Hepatic stellate cell (primary cell): ENCODE measurements at places on chromosomes 1 and 21.
A peak's percentile ranks its signal among the peaks of the same experiment; 100 is the strongest.

- no peak for DNase-seq
Measured at GRCh38 chr1:13956393-13956792, 256.4 kb downstream of the PRDM2 start.

GRCh38 chr21:40636026-40636425, 210.9 kb downstream of the DSCAM start:
- no peak for DNase-seq

GRCh38 chr1:221994939-221995338, 253.1 kb upstream of the DUSP10 start:
- DNase-seq, result peak; percentile 29

DNA sequence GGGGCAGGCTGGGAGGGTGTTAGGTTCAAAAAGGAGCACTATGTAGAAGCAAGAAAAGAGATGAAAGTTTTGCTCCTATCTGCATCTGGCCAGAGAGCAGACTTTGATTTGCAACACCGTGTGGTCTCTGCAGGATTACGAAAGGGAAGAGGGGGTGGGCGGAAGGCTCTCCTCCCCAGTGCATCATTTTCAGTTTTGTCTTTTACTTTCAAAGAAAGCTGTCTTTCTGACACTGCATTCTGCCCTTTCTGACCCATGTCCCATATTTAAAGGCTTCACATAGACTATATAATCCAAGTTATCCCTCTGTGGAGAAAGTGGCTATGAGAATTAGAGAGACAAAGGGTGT, 126.5 kb downstream of the RHOU start:
- DNase-seq, result no peak

GRCh38 chr1:2948001-2948750, 73.1 kb upstream of the ACTRT2 start:
- DNase-seq, result no peak

- DNase-seq, result no peak
Measured at GRCh38 chr1:178461104-178461503, 35.7 kb downstream of the CLEC20A start.

GRCh38 chr1:210377731-210378333, 49.1 kb downstream of the HHAT start:
- DNase-seq, result no peak

- peak; percentile 59 for DNase-seq
Measured at GRCh38 chr1:183416850-183417771, 1.1 kb downstream of the NMNAT2 start.

GRCh38 chr1:247241691-247242090, 14.2 kb upstream of the VN1R5 start:
- no peak for DNase-seq

- DNase-seq, result no peak
Measured at GRCh38 chr1:63318201-63318979, 4.0 kb upstream of the FOXD3 start.

DNA sequence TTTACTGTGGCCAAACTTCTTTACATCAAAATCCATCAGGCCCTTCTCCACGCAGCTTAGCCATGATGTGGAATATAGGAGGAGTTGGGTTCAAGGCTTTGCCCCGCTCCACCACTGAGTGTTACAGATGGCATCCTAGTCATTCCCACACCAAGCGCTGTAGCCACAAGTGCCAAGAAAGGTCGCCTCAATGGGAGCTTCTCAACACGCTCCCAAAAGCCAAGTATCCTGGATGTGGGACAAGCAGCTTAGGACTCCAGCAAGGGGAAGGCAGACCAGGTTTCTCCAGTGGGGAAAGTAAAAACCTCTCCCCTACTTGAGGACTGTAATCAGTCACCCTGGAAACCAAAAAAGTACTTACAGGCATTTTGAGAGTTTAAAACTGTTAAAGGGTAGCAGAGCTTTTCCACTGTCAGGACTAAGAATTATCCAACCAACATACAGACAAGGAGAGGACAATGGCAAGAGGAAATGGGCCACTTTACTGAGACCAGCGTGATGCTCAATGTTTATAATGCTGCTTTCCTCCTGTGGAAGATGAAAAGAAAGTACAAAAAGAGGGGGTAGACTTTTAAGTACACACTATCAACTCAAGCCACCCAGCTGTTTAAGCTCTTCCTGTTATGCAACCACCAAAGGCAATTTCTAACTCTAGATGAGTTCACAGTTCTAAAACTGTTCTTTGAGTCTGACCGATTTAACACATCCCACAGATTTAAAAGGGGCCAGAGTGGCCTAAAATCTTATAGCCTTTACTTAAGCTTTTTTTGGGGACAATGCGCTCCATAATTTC, 120.7 kb upstream of the KRTAP19-8 start:
- DNase-seq, result no peak

GRCh38 chr1:21319447-21320407, 29.5 kb upstream of the ECE1 start:
- no peak for DNase-seq

- DNase-seq, result no peak
Measured at GRCh38 chr1:118589238-118589846, 398.8 kb downstream of the TBX15 start.

- DNase-seq, result no peak
Measured at GRCh38 chr1:4149831-4150230, 249.8 kb upstream of the C1orf174 start.

GRCh38 chr1:112817555-112818373, 102.6 kb upstream of the PPM1J start:
- no peak for DNase-seq

DNA sequence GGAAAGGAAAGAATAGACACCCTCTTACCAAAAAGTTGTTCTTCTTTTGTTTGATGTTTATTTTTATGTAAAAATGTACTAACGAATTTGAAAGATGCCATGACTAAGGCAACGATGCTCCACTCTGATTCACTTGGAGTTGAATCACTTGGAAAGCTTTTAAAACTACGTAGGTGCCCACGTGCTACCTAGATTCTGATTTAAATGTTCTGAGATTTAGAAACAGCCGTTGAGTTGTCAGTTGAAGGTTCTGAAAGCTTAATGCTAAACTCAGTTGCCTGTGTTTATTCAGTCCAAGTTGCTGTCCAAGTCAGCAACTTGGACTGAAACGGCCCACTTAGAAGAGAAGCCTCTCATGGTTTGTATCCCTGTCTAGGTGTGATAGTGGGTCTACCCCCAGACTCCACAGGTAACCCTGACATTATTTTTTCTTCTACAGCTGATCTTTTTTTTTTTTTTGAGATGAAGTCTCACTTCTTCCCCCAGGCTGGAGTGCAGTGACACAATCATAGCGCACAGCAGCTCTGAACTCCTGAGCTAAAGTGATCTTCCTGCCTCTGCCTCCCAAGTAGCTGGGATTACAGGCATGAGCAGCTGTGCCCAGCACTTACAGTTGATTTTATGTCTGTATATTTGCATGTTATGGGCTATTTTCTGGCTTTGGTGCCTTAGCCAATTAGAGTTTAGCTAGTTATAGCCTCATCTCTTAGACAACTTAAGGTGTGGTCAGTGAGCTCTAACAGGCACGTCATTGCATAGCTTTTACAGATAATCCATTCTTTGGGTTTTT, 1.4 kb upstream of the VAMP4 start:
- DNase-seq, result no peak

GRCh38 chr1:43359696-43360095, 915 bp downstream of the CDC20 start:
- DNase-seq, result no peak

DNA sequence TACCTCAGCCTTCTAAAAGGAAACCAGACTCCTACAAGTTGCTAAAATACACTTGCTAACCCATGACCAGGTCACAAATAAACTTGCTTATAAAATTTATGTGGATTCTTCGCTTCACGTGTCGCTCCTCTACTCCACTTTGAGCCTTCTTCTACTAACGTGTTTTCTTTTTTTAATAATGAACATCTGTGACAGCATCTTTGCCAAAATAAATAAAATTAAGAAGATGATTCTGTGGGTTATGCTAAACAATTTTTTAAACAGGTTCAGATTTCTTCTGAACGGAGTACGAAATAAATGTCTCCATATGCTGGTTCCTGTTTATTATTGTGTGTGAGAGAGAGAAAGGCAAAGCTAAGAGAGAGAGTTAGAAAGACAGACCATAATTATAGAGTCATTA, 735.8 kb downstream of the LTN1 start:
- no peak for DNase-seq

GRCh38 chr1:23543707-23544443, 12.8 kb upstream of the E2F2 start:
- no peak for DNase-seq

DNA sequence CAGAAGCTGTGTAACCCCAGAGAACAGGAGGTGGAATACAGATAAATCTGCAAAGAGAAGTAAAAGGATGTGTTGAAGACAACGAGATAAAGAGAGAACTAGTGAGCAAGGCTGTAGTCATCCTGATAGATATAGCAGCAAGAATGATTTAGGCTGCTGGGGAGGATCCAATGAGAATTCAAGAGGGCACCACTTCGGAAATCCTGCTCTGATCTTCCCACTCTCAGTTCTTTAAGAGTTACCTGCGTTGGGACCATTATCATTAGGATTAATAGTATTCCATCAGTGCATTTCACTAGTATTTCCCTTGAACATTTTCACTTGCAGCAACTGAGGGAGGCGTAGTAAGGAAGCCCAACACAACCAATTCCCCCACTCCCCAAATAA, at the start of gene BRINP3:
Gene BRINP3 (minus strand): TSS at position 103 of the 387 bp plus-strand sequence.
- no peak for DNase-seq

DNA sequence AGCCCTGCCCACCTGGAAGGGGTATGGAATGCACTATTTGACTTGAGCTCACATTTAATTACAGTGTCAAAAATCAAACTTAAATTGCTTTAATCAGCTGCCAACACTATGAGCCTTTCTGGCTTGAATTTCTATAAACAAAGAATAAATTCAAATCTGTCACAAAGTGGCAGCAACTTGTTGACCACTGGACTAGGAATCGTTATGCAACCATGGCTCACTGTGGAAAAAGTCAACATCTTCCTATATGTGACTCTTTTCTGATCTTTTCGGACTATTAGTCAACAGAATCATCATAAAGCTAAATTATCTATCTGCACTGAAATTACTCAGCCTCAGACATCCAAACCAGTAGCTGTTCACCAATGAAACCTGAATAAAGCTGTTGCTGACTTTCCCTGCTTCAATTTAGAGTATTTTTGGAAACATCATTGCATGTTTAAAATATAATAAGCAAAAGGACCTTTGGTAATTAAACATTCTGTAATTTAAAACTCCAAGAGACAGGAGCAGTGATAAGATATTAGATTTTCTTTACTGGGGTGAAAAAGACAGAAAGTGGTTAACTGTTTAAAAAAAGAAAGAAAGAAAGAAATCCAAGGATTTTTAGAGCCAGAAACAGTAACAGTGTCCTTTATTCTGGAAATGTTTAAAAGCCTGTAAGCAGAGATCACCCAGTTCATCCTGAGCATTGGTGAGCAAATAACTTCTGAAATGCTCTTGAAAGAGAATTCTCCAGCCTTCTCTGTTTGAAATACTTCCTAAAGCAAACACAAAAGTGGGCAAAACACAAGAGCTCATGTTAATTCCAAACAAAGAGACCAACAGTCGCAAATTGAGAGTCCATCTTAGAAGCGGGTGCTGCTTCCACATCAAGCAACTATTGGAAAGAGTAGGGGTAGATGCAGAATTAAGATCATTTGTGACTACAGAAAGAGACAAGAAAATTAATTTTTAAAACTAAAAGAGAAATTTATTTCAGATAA, 26.2 kb upstream of the ERG start:
- DNase-seq, result no peak

GRCh38 chr1:30969903-30970302, 61.3 kb upstream of the SDC3 start:
- DNase-seq, result no peak

GRCh38 chr1:245156736-245157505, 2.1 kb downstream of the KIF26B start:
- peak; percentile 45 for DNase-seq

DNA sequence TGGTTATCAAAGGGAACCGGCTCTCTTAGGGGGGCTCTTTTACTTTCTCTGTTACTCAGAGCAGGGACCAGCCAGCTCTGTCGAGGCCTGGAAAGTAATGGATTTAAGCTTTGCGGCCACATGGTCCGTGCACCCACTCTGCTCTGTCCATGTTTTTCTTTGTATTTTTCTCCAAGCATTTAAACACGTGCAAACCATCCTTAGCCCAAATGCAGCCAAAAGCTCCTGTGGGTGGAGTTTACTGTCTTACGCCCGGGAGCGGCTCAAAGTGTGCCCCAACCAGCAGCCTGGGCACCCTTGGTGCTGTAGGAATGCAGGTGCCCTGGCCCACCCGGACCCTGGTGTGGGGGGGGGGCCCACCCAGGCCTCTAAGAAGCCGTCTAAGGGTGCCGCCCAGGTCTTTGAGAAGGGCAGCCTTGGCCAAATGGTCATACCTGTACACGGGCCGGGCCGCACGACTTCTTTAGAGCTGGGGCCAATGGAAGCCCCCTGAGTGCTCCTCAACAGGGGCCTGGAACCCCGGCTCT, 29.2 kb upstream of the POFUT2 start:
- DNase-seq, result no peak

DNA sequence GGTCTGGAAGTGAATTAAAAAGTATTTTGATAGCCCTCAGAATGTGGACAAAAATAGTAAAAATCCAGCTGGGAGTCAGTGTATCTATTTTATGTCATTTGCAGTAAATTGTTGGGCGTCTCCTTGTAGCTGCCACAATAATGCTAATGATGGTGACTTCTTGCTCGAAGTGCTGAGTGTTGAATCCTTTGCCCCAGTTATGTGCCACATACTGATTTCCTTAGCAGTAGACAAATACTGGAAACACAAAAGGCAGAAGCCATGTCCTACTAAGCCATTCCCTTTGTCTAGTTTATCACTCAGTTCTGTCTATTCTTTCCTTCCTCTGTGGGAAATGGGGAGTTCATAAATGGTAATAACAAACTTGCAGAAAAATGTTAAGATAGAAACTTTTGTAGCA, 70.7 kb upstream of the CXADR start:
- no peak for DNase-seq

DNA sequence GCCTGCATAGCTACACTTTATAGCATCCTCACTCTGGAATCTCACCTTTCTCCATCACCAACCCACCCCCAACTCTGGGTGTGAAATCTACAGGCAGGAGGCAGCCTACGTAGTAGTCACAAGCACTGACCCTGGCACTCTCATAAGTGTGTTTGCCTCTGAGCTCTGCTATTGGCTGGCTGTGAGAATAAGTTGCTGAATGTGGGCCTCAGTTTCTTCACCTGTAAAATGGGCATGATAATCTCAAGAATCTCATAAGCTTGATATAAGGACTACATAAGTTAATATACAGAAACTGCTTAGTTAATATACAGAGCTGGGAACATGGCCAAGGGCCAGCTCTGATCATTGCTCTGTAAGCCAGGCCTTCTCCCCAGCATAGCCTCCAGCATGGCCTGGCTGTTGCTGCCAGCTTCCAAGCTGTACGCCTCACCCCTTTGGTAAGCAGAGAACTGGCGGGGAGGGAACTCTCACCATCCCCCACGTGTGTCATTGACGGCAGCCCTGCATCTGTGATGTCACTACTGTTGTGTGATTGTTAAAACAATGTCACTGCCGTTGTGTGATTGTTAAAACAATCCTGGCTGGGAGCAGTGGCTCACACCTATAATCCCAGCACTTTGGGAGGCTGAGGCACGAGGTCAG, 53.3 kb downstream of the SYF2 start:
- no peak for DNase-seq
